Mucosa of descending colon (tissue), 3 donors: ENCODE measurements at places on chromosomes 5 and 9. TPM values are rescaled to one million over a fixed set of nuclear protein-coding genes. Genes with fewer than 3 reads are reported as not detected.

Gene ADGRV1
- total RNA-seq: 6.1 TPM

- no peak for DNase-seq
Measured at GRCh38 chr5:5316334-5316733, 106.1 kb upstream of the ICE1 start.

Gene RORB
- total RNA-seq: 0.19 TPM

Gene FBLL1
- total RNA-seq: 0.26 TPM
